ENCODE measurements at places on chromosomes 13 and 19.

DNA sequence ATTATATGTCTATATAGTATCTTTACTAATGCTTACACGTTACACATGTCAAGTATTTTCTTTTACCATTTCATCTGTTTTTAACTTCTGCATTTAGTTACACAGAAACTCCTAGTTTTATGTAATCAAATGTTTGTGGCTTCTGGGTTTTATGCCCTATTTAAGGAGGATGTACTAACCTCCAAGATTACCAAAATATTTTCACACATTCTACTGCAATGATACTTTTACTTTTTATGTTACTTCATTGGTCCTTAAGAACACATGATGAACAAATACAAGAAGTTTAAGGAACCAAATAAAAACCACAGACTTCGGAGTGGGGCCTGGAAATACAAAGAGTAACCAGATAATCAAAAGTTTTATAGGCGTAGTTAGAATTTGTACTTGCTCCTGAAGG, 37.2 kb downstream of the ZC3H13 start:
- DNase-seq, result no peak

DNA sequence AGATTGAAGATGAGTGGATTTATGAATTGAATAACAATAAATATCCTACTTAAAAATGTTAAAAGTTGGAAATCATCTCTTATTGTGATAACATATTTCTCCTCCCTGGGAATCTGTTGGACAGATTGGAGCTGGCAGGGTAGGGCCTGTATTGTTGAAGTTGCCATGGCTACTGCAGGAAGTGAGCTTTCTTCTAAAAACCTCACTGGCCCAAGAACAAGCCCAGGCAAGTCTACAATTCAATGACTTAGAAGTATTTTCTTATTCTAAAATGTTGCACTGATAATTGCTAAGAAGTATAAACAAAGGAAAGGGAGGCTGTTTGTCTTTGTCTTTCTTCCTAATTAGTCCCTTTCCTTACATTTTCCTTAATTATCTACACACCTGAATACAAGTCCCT, 112.1 kb downstream of the DLEU7 start:
- DNase-seq, result no peak

GRCh38 chr13:31038834-31039552, 106.5 kb downstream of the TEX26 start:
- DNase-seq, result no peak

DNA sequence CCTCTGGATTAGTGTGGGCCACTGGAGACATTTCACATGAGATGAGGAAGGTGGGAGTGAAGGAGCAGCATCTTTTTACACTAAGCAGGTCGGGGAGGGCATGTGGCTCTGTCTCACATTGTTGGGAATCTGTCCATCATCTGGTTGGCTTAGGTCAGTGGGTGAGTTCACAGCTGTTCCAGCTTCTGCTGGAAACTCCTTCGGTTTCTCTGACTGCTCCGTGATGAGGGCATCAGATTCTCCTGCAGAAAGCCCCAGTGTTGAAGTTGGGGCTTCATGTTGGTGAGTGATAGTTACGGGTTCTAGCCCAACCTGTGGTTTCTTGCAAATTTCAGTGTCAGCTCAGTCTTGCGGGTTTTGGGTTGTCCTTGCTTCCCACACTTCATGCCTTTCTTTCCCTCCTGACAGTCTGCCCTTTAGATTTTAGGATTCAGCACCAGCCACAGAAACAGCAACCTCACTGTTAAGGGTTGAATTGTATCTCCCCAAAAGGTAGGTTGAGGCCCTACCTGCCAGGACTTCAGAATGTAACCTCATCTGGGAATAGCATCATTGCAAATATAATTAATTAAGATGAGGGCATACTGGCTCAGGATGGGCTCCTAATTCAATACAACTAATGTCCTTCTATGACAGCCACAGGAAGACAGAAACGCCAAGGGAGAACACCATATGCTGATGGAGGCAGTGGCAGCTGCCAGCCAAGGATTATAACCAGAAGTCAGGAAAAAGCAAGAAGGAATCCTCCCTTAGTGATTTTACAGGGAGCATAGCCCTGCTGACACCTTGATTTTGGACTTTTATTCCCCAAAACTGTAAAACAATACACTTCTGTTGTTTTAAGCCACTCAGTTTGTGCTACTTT, 7.6 kb upstream of the ALOX5AP start:
- DNase-seq, result no peak

DNA sequence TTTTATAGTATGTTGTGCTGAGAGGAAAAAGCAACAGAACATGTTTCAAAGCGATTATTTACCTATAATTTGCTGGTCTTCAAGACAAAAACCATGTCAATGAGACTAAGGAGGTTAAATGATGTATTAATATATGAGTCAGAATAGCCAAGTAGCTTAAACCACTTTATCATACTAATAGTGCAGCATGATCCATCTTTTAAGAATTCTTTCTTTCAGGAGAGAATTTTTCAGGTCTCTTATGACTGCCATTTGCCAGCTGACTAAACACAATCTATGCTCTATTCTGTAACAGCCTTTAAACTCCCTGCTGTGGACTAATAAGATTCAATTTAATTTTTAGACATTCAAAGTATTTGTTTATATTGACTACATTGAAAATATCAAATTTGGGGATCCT, 93.7 kb downstream of the TRPC4 start:
- no peak for DNase-seq

DNA sequence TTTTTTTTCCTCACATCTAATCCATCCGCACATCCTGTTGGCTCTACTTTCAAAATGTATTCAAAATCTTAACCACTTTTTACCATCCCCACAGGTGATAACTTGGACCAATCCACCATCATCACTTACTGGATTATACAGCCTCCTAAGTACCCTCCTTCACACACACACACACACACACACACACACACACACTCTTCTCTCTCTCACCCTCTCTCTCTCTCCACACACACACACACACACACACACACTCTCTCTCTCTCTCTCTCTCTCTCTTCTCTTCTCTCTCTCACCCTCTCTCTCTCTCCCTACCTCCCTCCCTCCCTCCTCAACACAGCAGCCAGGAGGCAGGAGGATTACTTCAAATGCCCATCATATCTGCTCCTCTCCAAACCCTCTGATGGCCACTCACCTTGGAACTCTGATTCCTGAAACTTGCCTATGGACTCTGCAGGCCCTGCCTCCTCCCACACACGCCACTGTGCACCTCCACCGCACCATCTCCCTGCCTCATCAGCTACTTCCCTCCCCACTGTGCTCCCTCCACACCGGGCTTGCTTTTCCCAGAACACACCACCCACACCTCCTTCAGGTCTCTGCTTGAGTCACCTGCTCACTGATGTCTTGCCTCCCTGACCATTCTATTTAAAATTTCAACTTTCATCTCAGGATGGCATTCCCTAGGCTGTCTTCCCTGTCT, 39.7 kb downstream of the RCBTB2 start:
- no peak for DNase-seq
